ENCODE measurements at places on chromosomes 1 and 21.
A peak's percentile ranks its signal among the peaks of the same experiment; 100 is the strongest.

- DNase-seq: no peak
Observed at GRCh38 chr1:67611846-67612245, 73.2 kb upstream of the GADD45A start.

DNA sequence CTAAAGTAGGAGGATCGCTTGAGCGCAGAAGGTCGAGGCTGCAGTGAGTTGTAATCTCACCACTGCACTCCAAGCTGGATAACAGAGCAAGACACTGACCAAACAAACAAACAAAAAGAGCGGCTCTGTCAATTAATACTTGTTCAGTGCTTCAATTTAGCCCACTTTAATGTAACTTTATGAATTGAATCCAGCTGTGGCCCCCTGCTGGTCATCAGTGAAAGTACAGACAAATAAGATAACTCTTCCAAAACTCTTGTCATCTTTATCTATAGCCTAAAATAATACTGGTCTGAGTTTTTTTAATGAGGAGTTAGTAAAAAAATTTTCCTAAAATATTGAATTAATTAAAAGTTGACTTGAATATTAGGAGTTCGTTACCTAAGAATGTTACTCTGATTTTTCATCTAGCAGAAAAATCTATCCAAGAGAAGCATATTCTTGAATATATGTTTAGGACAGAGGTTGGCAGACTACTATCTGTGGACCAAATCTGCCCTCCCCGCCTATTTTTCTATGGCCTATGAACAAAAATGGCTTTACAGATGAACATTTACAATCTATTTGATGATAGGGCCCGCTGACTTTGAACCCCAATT lies 26.1 kb downstream of the ATP5PF start:
- DNase-seq: peak; percentile 64

DNA sequence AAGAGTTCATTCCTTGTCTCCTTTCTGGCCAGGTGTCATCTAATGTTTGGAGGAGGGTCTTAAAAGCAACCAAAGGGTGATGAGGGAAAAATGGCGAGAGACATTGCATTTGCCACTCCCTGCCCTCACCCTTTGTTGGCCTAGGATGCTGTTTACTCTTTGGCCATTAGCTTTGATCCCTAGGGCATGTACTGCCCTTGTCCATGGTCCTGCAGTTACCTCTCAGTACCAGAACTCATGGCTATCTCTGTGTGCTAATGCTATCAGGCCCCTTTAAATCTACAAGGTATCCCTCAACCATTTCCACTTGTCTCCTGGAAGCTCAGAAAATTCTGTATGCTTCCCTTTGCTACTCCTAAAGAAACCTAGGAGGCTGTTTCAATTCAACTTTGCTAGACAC lies 424.8 kb upstream of the PLXNA2 start:
- no peak for DNase-seq

GRCh38 chr1:152426731-152427130 lies 12.7 kb upstream of the CRNN start:
- DNase-seq: no peak

DNA sequence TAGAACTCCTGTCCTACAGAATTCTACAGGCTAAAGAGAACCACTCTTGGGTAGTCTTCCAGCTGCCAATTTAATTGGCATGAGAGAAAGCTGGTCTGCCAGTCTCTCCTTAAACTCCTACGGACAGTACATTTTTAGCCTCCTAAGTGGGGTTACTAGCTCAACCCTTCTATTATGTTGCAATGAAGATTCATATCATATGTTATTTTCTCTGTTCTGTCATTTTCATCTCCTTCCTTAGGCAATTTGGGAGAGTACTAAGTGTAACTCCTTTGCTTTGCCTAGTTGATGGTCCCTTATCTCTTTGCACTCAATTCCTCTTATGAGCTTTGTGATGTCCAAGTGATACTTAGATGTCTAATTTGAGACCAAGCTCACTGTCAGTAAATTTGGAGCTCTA lies 14.0 kb downstream of the GNAT2 start:
- DNase-seq: no peak

GRCh38 chr1:41377397-41377796 lies 16.2 kb downstream of the FOXO6 start:
- no peak for DNase-seq

GRCh38 chr1:2208309-2209239 lies 14.0 kb upstream of the FAAP20 start:
- DNase-seq: no peak

- DNase-seq: no peak
Observed at GRCh38 chr1:159763686-159764085, 17.1 kb upstream of the DUSP23 start.

DNA sequence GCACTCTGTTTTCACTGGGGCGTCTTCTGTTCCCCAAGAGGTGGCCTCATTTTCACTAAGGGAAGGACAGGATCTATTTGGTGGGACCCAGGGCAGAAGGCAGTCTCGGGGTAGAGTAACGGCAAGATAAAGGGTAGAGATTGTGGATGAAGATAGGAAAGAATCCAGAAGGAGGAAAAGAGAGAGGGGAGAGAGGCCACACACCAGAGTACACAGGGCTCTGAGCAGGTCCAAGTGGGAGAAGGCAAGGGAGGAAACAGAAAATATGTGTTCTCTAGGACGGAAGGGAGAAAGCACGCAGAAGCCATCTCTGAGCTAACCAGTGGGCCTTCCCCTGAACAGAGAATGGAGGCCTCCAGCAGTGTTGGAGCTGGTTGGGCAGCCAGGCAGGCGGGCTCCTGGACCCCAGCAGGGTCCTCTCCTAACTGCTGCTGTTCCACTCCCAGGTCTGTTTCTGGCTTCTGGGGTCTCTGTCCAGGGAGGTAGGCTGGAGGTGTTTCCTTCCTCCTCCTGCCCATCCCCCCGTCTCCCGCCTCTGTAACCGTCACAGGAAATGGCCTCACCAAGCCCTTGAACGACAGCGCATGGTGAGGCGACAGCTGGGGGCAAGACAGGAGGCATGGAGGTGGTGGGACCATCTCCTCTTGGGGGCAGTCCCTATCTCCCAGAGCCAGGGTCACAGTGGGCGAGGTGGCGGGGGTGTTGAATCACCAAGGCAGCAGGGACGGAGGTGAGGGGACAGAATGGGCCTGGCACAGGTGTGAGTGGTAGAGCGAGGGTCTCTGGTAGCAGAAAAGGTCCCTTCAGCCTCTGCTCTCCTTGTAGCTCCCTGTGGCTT lies 649 bp downstream of the PTPN7 start:
- DNase-seq: peak; percentile 68

GRCh38 chr1:172673761-172674160 lies 14.9 kb downstream of the FASLG start:
- no peak for DNase-seq

GRCh38 chr1:42924851-42925760 lies 33.6 kb downstream of the SLC2A1 start:
- DNase-seq: no peak

DNA sequence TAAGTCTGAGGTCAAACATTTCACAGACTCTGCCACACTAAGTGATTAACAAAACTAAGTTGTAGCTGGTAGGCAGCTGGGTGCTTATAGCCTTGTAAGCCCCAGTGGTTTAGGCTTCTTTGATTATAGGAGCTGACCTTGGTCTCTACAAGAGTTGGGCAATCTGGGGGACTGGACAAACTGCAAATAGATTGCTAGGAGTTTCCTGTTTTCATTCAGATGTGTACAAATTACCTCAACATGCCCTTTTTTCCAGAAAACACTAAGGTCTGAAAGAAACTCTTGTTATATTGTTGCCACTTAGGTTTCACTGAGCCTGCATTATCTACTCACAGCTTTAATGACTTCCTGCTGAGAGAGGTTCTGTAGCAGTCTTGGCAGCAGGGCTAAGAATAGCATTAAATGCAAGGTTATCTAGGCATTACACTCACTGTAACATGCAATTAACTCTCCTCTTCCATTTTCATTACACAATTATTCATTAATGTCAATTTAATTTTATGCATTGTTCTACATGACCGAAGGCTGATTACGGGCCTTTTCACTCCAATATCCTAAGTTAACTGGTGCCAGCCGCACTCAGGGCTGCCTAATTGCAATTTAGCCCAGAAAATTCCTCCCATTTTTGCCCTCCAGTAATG lies 314.0 kb downstream of the LMO4 start:
- no peak for DNase-seq
